ENCODE measurements at places on chromosomes 12 and 14. TPM values are rescaled to one million over a fixed set of nuclear protein-coding genes. Genes with fewer than 3 reads are reported as not detected.
A peak's percentile ranks its signal among the peaks of the same experiment; 100 is the strongest.

The SIX6 gene
- not detected for total RNA-seq

- DNase-seq = no peak
Observed at GRCh38 chr14:55133416-55133815, 4.4 kb downstream of the LGALS3 start.

- DNase-seq = no peak
Observed at GRCh38 chr12:13156277-13156676, 40.2 kb upstream of the EMP1 start.

The RPGRIP1 gene
- 0.52 TPM for total RNA-seq

GRCh38 chr12:47155457-47156166 lies 75.9 kb upstream of the AMIGO2 start:
- DNase-seq = no peak

The EFS gene
- 3.3 TPM for total RNA-seq

DNA sequence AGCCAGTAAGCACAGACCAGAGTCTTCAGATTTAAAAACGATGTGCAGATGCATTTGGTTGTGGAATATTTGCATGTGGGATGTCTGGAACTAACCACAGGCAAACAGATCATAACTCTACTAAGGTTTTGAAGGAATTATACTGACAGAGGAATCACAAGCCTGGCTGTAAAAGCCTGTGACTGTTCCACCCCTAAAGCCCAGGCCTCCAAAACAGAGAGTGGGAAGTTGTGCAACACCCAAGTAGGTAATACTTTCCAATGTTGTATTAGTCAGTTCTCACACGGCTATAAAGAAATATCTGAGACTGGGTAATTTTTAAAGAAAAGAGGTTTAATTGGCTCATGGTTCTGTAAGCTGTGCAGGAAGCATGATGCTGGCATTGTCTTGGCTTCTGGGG lies 68.1 kb upstream of the DCD start:
- DNase-seq = no peak

GRCh38 chr12:19978193-19978592 lies 390.1 kb upstream of the PDE3A start:
- DNase-seq = no peak

DNA sequence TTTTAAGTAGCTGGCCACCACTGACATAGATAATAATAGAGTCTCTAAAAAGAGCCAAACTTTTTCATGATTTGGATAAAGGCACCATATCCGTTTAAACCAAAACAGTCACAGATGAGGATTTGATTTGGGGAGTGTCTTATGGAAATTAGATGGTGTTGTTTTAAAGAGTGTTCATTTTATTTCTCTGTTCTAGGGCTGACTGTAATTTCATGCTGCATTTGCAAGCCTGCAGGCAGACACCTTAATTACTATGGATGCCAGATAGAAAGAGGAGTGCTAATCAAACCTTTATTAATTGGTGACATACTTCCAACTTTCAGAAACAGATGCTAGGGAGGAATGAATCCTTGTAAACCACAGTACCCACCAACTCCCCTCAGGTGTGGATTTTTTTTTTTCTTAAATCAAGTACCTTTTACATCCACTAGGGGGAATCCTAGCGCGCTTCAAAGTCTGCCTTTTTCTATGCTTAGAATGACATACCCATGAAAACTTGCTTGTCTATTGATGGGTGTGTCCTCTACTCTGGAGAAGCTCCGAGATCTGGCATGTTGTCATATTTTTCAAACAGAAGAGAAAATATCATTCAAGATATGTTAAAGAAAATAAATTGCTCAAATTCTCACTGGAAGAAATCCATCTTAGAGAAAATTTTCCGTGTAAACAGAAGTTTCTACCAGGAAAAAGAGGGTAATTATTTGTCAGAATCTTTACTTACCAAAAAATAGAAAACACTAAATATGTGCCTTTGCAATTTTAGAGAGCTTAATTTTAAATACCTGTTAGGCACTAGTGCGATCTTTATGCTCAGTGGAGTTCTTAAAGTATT lies 14.2 kb upstream of the PLXNC1 start:
- no peak for DNase-seq

The SLC25A47 gene
- total RNA-seq = not detected

- DNase-seq = peak; percentile 38
Observed at GRCh38 chr14:94317259-94317658, 5.9 kb downstream of the SERPINA6 start.

DNA sequence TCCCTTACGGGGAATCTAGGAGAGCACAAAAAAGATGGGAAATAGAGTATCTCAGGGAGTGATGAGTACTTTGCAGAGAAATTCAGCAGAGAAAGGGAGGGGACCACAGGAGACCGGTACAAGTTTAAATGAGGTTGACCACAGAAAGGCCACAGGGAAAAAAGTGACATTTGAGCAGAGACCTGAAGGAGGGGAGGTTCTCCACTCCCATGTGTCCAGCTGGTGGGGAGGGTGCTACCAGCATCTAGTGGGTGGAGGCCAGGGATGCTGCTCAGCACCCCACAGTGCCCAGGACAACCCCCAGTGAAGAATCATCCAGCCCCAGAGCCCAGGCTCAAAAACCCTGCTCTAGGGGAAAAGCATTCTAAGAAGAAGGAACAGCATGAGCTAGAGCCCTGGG lies 34.6 kb downstream of the TESC start:
- DNase-seq = peak; percentile 15

- DNase-seq = no peak
Observed at GRCh38 chr12:78645956-78646355, 218.6 kb upstream of the SYT1 start.

The GZMH gene
- total RNA-seq = 0.47 TPM

The CFAP251 gene
- total RNA-seq = 0.92 TPM

DNA sequence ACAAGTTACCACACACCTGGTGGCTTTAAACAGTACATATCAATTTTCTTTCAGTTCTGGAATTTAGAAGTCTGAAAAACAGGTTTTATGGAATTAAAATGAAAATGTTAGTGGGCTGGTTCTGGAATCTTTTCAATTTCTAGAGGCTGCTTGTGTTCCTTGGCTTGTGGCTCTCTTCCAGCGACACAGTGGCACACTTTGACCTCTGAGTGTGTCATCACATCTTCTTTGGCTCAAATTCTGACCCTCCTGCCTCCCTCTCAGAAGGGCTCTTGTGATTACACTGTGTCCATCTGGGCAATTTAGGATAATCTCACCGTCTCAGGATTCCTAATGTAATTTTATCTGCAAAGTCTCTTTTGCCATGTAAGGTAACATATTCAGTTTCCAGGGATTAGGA lies 170.0 kb downstream of the PLCZ1 start:
- DNase-seq = no peak

DNA sequence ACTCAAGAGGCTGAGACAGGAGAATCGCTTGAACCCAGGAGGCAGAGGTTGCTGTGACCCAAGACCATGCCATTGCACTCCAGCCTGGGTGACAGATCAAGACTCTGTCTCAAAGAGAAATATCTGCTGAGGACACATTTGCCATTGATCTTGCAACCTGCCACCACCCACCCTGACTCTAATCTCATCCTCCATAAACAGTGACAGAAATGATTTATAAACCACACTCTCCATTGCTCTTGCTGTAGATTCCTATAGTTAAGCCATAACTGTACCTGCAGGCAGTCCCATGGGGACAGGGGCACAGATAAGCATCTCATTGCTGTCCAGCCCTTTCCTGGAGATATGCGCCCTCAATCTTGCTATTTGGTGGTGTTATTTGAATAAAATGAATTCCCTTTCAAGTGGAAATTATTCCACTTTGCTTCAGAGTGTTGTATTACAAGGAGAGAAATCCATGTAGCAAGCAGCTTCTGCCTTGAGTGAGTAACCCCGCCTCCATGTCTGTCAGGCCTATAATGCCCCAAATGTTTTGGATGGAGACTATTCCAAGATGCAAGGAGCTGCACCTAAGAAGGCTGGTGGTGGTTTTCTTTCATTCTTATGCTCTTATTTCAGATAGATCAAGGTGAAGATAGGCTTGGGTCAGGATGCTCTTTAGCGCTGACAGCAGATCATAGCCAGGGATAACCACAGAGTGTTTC lies 3.0 kb upstream of the ZDHHC22 start:
- no peak for DNase-seq

The PLEK2 gene
- total RNA-seq = not detected

DNA sequence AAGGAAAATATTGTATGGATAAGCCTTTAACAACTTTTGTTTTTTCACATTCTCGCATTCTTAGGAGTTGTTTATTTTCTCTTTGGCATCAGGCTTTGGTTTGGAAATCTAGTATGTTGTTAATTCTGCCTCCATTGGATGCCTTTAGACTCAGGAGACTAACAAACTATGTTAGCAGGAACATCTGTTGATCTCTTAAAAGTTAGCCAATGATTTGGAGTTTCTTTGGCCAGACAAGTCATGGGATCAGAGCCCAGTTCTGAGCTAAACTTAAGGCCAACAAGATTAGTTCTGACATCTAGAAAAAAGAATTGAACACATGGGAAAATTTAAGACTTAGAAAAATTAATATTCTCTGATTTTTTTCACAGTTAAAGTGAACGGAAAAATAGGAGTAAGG lies 35.3 kb upstream of the STRAP start:
- DNase-seq = no peak

- no peak for DNase-seq
Observed at GRCh38 chr12:6092784-6093722, 31.4 kb downstream of the VWF start.

- no peak for DNase-seq
Observed at GRCh38 chr12:76701690-76702089, 62.2 kb upstream of the ZDHHC17 start.

GRCh38 chr12:89731614-89732013 lies 23.0 kb upstream of the ATP2B1 start:
- DNase-seq = no peak

The NKX2-1 gene
- total RNA-seq = not detected

The PCNX1 gene
- total RNA-seq = 37.4 TPM

DNA sequence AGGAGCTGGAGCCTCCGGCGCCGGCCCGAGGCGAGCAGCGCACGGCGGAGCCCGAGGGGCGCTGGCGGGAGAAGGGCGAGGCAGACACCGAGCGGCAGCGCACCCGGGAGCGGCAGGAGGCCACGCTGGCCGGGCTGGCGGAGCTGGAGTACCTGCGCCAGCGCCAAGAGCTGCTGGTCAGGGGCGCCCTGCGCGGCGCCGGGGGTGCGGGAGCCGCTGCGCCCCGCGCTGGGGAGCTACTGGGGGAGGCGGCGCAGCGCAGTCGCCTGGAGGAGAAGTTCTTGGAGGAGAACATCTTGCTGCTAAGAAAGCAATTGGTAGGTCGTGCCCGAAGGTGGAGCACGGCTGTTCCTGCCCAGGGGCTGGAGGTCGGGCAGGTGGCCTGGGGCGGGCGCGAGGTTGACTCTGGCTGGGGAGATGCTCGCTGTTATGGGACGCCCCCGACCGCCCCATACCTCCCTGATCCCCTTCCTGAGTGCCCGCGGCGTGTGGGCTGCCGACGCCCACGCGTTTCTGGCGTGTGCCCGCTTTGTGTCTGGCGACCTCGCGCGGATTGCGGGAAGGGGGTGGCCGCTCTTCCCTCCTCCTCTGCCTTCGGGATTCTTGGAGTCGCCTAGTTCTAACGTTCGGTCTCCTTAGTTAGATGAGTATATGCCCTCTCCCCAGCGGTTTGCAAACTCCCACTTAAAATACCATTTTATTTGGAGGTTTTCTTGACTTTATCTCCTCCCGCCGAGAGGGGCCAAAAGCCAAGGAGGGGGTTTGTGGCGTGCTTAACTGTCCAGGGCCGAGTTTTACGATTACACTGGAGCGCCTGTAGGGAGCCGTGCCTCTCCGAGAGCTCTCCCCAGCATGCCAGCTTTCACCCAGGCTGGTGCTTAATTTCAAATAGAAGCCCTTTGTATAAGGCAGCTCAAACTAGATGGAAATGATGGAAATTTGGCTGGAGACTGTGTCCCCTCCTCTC lies 752 bp downstream of the DACT1 start:
- DNase-seq = peak; percentile 49

GRCh38 chr14:40232302-40232701 lies 800.1 kb upstream of the FBXO33 start:
- no peak for DNase-seq

DNA sequence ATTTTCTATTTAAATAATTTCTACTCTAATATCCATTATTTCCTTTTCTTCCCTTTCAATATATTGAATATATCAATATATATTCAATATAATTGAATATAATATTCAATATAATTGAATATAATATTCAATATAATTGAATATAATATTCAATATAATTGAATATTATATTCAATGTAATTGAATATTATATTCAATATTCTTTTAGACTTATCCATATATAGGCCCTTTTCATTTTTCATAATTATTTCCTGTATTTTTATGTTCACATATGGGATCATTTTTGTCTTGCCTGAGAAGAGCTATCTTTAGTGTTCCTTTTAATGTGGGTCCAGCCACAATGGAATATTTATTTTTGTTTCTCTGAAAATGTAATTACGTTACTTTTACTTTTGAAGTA lies 88.9 kb upstream of the ESRRB start:
- no peak for DNase-seq

DNA sequence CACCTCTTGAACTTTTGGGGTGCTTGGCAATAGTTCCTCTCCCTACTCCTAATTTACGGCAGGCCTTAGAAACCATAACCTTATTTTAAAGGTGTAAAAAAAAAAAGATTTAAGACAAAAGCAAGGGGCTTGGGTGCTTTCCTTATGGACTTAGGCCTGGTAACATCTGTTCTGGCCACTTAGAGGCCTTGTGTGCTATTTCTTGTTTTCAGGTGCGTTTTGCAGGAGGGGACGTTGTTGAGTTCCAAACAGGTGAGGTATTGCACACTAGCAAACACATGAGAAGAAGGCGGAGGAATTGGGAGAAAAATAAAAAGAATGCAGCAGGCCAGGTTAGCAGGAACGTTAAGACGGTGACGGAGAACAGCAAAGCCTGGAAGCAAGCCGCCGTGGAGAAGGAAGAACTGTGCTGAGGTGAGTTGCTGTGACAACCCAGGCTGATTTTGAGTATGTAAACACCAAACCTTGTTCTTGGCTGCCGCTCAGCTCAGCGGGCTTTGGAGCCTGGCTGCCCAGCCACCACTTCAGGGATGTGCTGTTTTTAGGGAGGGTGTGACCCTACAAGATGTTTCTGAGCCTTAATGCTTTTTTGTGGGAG lies 17.3 kb downstream of the EMG1 start:
- no peak for DNase-seq

The CACNA1C gene
- total RNA-seq = 201 TPM

DNA sequence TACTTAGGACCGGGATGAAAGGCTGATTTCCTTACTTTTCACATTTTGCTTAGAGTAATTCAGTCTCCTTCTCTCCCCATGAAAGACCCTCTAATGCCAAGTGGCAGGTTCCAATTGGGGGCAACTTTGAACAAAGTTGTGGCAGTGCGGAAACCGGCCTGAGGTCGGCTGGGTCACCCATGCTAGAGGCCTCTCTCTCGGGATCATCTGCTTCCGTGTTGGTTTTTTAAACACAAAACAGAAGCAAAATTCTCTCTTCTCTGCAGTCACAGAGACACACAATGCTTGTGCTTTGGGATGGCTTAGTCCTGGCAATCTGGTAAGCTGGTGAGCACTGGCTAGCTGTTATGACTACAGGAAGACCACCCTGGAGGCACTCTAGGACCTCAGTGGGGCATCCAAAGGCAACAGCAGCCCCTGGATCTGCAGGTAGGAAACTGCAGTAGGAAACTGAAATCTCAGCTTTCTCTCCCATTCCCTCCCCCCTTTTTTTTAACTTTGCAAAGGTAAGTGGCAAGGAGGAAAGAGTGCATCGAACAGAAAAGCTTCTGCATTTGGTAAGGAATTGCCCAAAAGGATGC lies 102.1 kb downstream of the BCL11B start:
- DNase-seq = no peak

GRCh38 chr14:63652406-63652805 lies 10.7 kb upstream of the WDR89 start:
- DNase-seq = no peak

Measured in left ventricle myocardium superior (tissue), 1 donor.